AG09319 (cell line): ENCODE measurements at places on chromosomes 16 and 17.

GRCh38 chr16:67543582-67543981 lies 15.0 kb downstream of the RIPOR1 start:
- DNase-seq, result no peak

DNA sequence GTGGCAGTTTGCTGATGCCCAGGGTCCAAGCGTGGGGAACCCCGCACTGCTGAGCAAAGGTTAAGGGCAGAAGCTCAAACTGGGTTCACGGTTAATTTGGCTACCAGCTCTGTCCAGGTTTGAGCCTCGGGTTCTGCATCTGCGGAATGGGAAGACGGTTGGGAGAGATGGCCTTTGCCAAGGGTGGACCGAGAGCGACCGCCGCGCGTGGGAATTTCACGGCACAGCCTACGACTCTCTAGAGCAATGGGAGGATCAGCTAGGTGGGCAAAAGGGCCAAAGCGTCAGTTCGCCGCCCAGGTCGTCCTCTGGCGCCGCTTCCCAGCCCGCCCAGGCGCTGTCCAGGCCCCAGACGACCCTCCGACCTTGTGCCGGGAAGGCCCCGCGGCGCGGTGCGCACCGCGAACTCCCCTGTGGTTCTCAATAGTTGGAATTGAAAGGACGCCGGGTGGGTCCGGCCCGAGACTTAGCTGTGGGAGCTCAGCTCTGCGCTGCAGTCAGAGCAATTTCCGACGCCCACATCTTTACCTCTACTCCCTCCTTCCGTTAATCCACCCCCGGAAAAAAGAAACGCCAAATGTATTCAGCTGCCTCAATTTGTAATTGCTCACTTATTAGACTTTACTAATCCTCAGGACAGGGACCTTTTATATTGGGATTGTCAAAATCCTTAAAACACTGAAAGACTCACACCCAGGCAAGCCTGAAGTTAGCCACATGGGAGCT lies 2.5 kb upstream of the HS3ST3B1 start:
- DNase-seq, result no peak

DNA sequence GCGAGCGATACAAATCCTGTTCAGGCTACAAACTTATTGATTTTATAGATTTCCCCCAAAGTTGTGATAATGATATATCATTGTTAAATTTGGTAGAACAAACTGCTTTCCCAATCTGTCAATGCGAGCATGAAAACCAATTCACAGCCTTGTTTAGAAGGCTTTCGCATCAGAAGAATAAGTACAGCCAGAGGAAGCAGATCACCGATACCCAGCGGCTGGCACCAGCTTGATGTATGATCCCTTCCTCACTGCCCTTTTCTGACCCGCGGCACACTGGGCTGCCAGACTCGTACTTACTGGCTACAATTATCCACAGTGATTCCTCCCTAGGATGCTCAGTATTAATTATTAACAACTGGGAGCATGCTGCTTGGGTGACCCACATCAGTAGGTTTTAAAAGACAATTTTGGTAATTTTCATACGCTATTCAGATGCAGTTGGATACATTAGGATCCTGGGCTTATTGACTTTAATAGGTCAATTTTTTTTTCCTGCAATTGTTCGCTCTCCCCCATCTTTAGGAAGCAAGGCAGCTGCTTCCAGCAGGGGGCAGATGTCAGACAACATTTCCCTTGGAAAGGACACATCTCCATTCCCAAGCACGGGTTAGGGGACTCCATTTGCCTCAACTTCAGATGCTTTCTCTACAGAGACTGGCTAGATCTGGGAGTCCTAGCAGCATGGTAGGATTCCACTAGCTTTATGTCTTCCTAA lies 582.7 kb upstream of the PSMD7 start:
- DNase-seq, result no peak

- no peak for DNase-seq
These were observed 52.4 kb downstream of the WDR45B start for GRCh38 chr17:82595893-82596292.

DNA sequence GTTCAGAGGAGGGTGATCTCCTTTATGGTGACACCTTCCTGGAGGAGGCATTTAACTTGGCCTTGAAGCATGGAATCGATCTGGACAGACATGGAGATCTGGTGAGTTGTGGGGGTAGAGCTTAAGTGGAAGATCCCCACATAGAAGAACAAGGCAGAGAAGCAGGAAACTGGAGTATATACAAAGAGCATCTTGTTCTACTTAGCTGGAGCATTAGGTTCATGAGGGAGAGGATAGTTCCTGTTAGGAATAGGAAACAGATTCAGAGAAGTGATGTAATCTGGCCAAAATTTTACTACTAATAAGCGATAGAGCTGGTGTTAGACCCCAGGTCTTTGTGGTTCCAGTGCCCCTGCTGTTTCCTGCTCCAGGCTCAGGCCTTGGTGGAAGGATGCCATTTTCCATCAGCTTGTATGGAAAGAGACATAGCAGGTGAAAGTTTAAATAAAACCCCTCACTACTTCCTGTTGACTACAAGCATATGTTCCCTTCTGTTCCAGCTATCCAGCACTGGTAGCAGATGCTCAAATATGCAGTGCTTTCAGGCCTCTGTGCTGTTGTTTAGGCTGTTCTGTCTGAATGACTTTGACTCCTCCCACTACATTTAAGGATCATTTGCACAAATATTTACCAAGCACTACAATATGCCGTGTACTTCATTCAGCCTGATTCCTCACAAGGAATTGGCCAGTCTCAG lies 9.4 kb downstream of the RPAIN start:
- DNase-seq, result peak; percentile 30

DNA sequence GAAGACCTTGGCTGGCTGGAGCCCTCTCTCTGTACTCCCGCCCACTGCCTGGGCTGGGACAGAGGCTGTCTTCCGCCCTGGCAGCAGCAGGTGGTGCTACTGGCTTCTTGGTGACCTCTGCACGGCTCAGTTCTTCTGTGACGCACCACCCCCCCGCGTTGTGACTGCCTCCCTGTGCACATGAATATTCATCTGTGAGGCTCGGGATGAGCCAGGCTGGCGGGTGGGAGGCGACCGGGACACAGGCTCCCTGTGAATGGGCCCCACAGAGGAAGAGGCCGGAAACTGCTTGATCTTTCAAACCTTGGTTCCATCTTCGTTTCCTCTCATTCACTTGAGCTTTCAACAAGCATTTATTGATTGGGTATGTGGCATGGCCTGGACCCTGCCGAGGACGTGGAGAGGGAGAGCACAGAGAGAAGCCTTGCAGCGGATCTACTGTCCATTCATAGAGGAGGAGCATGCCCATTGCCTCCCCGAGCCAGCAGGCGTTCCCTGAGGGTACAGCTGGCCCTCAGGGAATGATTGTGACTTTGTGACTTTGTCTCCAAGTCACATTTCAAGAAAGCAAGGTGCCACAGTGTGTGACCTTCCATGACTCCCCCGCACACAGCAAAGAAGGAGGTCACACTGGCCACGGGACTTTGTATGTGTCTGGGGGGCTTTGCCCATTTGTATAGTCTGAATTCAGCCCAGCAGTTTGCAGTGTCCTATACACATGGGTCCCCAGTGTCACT lies 45.0 kb downstream of the B9D1 start:
- peak; percentile 11 for DNase-seq

GRCh38 chr16:87213536-87213935 lies 103.7 kb downstream of the C16orf95 start:
- DNase-seq, result no peak

- DNase-seq, result no peak
These were observed 1.4 kb downstream of the SRSF2 start for GRCh38 chr17:76735586-76736348.
